Urothelium cell line (cell line): ENCODE measurements at places on chromosomes 6 and 20.
A peak's percentile ranks its signal among the peaks of the same experiment; 100 is the strongest.

DNA sequence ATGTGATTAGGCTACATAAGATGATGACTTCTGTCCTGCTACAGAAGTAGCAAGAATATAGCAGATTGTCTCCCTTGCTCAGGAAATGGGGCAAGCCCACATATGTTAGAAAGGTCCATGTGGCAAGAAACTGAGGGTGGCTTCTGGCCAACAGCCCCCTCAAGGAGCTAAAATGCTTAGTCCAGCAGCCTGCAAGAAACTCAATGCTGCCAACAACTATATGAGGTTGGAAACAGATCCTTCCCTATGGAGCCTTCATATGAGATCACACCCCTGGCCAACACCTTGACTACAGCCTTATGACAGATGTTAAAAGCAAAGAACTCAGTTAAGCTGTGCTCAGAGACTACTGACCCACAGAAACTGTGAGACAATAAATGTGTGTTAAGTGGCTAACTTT, 22.1 kb downstream of the PTPRT start:
- DNase-seq: no peak

- DNase-seq: no peak
Observed at GRCh38 chr6:2641044-2641725, 109.5 kb downstream of the MYLK4 start.

GRCh38 chr6:132570221-132570777, at the start of gene TAAR6:
Gene TAAR6 (plus strand): TSS chr6:132570322. CDS start chr6:132570322, 0 bp downstream.
- DNase-seq: no peak

DNA sequence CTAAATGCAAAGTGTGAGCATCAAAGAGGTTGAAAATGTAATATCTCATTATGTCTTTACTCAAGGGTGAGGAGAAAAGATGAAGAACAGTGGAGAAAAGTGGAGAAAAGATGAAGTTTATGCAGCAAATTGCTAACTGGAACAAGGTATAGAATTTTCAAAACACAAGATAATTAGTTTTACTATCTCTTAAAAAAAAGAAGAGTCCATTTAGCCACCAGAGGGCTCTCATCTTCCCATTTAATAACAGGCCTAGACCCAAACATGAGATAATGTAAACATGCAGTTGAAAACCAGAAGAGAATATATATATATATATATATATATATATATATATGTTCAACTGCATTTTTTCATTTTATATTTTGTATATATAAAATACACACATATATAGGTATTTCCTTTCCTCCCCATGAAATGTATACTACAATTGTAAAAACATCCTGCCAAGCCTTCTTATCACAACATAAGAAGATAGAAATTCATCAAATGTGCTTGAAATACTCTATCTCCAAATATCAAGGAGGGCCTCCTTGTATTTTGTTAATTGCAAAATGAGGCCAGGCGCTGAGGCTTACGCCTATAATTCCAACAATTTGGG, 78.4 kb downstream of the ADTRP start:
- peak; percentile 27 for DNase-seq

- DNase-seq: no peak
Observed at GRCh38 chr6:124977067-124977908, 15.1 kb downstream of the RNF217 start.

GRCh38 chr20:58889334-58889760, 36.8 kb downstream of the GNAS start:
- DNase-seq: no peak

DNA sequence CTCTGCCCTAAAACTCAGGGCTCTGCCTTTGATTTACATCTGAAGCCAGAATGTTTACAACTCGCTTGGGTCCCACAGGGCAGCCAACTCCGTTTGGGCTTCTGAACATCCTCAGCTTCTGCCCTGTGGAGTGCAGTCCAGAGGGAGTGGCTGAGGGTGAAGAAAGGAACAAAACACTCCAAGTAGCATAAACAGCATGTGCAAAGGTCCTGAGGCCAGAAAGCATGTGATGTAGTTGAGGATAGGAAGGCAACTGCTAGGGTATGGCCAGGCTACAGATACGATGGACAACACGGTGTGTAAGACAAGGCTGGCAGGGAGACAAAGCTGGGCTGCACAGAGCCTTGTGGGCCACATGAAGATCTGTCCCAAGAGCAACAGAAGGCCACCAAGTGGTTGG, 12.5 kb downstream of the JAG1 start:
- DNase-seq: no peak

DNA sequence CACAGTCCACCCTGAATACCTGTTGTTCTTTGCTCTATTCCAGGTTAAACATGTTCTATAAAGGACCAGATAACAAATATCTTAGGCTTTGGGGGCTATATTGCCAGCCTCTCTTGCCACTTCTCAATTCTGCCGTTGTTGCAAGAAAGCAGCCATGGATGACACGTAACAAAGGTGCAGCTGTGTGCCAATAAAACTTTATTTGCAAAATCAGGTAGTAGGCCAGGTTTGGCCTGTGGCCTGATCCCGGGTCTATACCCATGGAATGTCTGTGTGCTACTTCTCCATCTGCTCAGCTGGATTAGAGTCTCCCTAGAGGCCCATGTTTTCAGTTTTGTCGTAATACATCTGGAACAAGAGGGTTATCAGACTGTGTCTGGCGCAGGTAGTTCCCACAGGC, 175.3 kb upstream of the KCNG1 start:
- DNase-seq: no peak

- DNase-seq: peak; percentile 81
Observed at GRCh38 chr20:46230801-46231282, 77.5 kb downstream of the CDH22 start.

DNA sequence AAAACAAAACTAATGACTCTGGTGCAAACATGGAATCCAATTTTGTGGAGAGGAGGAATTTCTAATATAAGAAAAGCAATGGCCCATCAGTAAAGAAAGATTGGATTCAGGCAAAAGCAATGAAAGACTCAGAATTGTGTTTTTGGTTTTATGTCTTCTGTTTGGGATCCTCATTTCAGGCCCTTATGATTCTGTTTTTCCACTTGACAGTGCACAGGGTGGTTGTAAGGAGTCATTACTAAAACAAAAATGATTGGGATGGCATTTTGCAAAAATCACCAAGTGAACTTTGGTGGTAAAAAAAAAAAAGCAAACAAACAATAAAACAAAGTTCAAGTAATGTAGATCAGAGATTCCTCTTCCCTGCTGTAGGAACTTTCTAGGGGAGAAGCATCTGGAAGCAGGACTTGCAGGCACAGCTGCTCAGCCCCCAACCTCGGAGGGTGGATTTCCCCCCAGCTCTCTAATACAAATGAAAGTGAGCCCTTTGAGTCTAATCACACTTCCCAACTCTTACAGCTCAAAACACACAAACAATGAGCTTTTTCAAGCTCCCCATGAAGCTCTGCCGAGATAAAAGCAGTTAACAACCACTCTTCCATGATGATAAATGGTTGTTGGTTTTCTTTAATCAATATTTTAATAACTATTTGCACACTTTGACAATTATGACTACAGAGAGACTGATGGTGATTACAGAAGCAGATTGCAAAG, 177.7 kb downstream of the ZDHHC14 start:
- no peak for DNase-seq

DNA sequence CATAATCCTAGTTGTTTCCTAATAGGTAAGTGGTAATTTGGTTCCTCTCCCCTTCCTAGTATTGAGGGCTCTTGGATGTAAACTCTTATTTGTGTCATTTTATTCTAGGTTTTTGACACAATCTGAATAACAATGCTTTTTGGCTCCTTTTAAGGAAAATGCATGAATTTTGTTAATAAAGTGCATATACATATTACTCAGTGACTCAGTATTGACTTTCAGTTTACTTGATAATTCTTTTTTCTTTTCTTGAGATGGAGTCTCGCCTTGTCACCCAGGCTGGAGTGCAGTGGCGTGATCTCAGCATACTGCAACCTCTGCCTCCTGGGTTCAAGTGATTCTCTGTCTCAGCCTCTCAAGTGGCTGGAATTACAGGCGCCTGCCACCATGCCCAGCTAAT, 19.1 kb downstream of the ITCH start:
- no peak for DNase-seq

GRCh38 chr6:18117136-18117535, 5.3 kb downstream of the NHLRC1 start:
- DNase-seq: no peak

- DNase-seq: no peak
Observed at GRCh38 chr6:98014442-98015201, 731.6 kb upstream of the MMS22L start.

DNA sequence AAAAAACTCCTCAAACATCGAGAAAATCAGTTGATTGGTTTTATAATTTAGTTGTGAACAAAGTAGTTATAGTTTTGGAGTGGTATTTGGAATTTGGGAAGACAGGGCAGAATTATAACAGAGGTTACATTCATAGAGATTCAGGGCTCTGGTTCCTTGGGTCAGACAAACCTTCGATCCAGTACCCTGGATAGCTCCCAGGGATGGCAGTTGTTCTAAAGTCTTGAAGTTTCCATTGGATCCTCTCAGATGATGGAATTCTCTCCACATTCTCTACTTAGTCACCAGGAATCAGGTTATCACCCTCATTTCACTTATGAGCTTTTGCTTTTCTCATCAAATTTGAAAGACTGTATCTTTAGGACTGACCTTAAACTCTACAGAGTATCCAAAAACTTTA, 285.1 kb downstream of the CENPW start:
- DNase-seq: peak; percentile 12

DNA sequence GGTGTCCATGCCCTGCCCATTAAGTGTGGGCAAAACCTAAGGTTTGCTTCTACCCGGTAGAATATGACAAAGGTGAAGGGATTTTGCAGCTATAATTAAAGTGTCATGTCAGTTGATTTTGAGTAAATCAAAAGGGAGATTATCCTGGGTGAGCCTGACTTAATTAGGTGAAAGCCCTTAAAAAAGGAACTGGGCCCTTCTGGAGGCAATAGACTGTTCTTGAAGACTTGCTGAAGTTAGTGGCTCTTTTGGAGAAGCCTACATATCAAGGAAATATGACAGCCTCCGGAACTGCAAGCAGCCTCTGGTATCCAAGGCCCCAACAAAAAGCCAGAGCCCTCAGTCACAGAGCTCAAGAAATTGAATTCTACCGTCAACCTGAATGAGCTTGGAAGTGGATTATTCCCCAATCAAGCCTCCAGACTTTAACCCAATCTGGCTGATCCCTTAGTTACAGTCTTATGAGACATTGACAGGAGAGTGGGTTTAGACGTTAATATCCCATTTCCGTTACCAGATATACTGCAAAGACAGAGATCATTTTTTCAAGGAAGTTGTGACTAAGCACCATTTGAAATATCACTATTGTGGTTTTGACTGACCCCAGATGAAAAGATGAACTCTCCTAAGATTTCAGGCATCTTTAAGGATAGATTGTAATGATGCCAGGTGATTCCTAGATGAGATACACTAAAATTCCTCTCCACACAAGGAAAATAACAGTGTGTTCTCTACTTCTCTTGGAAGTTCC, 303.4 kb downstream of the PLCB1 start:
- DNase-seq: no peak

- DNase-seq: no peak
Observed at GRCh38 chr6:136249336-136249735, 775 bp downstream of the MTFR2 start.
